ENCODE measurements at places on chromosomes 13 and 19.

DNA sequence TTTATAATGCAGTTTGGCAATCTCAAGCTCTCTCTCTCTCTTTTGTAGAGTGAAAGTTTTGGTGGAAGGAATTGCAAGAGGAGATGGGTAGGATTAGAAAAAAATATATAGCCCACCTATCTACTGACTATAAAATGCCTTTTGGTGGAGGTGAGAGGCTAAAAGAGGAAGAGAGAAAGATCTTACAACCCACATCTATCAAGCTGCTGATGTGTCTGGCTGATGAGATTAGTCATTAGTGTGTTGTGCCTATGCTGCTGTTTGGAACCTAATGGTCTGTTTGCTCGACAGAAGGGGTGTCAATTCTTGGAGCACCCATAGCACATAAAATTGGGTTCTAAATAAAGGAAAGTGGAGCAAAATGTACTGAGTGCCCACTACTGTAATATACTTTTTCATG lies 411.0 kb downstream of the HS6ST3 start:
- DNase-seq, result no peak

GRCh38 chr13:90947976-90948375 lies 399.5 kb upstream of the MIR17HG start:
- no peak for DNase-seq

- no peak for DNase-seq
These were observed 8.7 kb downstream of the IFNL1 start for GRCh38 chr19:39304701-39305571.

DNA sequence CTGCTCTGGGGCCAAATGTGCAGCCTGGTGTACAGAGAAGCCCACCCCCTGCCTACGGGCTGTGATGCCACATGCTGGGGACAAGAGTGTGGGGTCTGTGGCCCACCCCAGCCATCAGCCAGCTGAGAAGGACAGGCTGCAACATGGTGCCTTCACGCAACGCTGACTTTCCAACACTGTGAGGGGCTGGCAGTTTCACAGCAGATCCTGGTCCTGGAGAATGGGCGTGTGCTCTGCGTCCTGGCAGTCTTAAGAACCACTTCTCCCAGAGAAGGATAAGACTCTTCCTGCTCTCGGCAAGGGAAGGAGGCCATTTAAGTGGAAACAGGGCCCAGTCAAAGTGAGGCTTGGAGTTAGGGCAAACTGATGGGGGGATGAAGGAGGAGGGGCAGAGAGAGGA lies 4.6 kb downstream of the LRRC4B start:
- DNase-seq, result no peak

GRCh38 chr19:38162094-38162493 lies 61.9 kb downstream of the DPF1 start:
- DNase-seq, result no peak

DNA sequence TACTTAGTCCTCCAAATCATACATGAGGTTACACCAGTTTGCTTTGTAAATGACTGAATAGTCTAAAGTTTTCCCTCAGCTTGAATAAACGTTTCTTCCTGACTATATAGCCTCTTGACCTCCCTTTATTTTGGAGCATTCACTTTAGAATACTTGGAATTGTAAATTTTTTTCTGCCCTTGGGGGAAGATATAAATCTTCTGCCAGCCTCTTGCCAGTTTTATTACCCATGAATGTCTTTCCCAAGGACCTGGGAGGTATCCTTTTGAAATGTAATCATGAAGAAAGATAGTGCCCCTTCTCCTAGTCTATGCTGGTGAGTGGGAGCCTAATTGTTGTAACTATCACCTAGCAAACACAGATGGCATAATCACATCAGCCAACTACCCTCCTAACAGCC lies 2033.9 kb upstream of the PCDH20 start:
- no peak for DNase-seq

GRCh38 chr13:76750126-76750525 lies 136.1 kb downstream of the KCTD12 start:
- DNase-seq, result no peak

GRCh38 chr19:10019246-10019645 lies 6.0 kb downstream of the RDH8 start:
- no peak for DNase-seq

- DNase-seq, result no peak
These were observed 44.5 kb upstream of the SPACA7 start for GRCh38 chr13:112331675-112332074.

- DNase-seq, result no peak
These were observed 243.6 kb downstream of the NDFIP2 start for GRCh38 chr13:79724348-79725103.

Measured in cerebellar nuclear complex (tissue), 1 donor.